ENCODE measurements at places on chromosomes 13 and 19.

DNA sequence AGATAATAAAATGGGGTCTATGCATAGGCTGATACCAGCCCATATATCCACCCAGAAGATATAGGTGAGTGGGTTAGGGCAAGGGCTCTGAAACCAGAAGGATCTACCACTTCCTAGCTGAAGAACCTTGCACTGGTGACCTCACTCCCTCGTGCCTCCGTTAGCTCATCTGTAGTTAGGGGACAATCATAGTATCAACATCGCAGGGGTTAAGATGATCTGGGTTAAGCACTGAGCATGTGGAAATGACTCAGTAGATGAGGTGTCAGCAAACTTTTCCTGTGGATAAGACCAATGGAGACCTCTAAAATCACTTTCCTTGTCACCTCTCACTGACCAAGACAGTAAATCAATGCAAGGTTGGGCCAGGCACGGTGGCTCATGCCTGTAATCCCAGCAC lies 30.5 kb downstream of the TNFSF14 start:
- peaks cover 11% of the 10 kb centered on the region for H3K4me1 ChIP-seq
- no peak overlapping the region for H3K27ac ChIP-seq
- H3K27me3 ChIP-seq = peaks cover 2% of the 10 kb centered on the region
- H3K36me3 ChIP-seq = no peaks in the 10 kb centered on the region

GRCh38 chr19:46503848-46504453 lies 8.3 kb upstream of the PNMA8B start:
- H3K4me3 ChIP-seq = no peak overlapping the region
- H3K27ac ChIP-seq = no peak overlapping the region
- no peaks in the 10 kb centered on the region for H3K36me3 ChIP-seq
- no peak for DNase-seq

DNA sequence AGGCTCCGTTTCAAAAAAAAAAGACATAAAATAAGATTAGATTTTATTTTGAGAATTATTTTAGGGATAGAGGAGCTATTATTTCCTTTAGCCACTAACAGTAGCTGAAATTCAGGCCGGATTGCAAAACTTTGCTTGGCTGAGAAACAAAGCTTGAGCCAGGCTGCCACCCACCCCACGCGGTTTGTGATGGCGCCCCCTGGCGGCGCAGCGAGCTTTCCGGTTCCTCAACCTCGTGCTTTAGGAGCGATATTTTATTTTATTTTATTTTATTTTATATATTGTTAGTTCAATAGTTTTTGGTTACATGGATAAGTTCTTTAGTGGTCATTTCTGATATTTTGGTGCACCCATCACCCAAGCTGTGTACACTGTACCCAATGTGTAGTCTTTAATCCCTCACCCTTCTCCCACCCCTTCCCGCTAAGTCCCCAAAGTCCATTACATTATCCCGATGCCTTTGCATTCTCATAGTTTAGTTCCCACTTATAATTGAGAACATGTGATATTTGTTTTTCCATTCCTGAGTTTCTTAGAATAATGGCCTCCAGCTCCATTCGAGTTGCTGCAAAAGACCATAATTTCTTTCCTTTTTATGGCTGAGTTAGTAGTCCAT lies 19.8 kb upstream of the CEACAM4 start:
- no peak overlapping the region for H3K4me3 ChIP-seq
- H3K27me3 ChIP-seq = peaks cover 8% of the 10 kb centered on the region

DNA sequence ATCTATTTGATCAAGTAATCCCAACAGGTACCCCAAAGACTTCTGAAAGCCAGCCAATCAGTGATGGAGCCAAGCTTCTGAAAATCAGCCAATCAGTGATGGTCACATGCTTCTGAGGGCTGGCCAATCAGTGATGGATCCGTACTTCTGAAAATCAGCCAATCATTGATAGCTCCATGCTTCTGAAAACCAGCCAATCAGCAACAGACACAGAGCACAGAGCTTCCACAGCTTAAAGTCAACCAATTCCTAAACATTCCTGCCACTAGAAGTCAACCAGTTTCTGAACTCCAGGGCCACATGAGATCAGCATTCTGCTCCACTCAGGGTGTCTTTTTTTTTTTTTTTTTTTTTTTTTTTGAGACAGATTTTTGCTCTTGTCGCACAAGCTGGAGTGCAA lies 8.2 kb upstream of the HSD17B14 start:
- no peaks in the 10 kb centered on the region for H3K36me3 ChIP-seq
- H3K4me1 ChIP-seq = no peaks in the 10 kb centered on the region
- no peaks in the 10 kb centered on the region for H3K27me3 ChIP-seq
- no peak overlapping the region for H3K27ac ChIP-seq

GRCh38 chr13:51885651-51886050 lies 23.9 kb downstream of the CCDC70 start:
- H3K27me3 ChIP-seq = no peaks in the 10 kb centered on the region
- no peak overlapping the region for H3K27ac ChIP-seq
- H3K36me3 ChIP-seq = no peaks in the 10 kb centered on the region
- no peak overlapping the region for H3K4me3 ChIP-seq
- no peak for DNase-seq

DNA sequence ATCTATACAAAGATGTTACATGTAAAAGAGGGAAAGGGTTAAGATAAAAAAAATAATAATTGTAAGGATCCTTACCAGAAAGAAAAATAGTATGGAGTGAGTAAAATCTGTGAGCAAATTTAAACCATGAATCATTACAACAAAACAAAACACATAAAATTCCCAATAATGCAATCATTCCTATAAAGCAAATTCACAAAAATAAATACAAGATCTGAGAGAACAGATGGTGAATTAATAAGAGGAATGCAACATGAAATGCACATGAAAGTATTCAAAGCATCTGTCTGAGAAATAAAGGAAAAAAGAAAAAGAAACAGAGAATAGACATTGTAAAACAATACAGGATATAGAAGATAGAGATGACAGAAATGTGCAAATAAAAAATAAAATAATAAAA lies 681.5 kb upstream of the KLHL1 start:
- H3K27ac ChIP-seq = no peak overlapping the region
- no peaks in the 10 kb centered on the region for H3K27me3 ChIP-seq
- H3K36me3 ChIP-seq = no peaks in the 10 kb centered on the region
- DNase-seq = no peak
- H3K4me3 ChIP-seq = no peak overlapping the region
- H3K4me1 ChIP-seq = no peaks in the 10 kb centered on the region

DNA sequence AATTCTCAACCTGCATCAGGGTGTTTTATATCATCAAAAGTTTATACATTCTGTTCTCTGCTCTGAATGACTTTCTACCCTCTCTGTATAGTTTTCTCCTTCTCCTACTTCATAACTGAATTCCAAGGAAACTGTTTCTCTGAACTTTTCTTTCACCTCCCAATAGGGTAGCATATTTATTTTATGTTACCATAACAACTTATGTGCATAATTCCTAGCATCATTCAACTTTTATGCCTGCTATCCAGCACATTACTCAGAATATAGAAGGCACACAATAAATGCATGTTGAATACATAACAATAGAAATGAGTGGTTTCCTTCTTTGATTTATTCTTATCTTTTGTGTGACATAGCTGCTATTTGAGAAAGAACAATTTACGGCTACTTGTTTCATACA lies 2385.0 kb downstream of the PCDH9 start:
- H3K27ac ChIP-seq = no peak overlapping the region
- no peaks in the 10 kb centered on the region for H3K4me1 ChIP-seq
- no peaks in the 10 kb centered on the region for H3K36me3 ChIP-seq
- DNase-seq = no peak
- no peak overlapping the region for H3K4me3 ChIP-seq

- peaks cover 45% of the 10 kb centered on the region for H3K36me3 ChIP-seq
- H3K27me3 ChIP-seq = no peaks in the 10 kb centered on the region
- H3K4me3 ChIP-seq = no peak overlapping the region
- H3K27ac ChIP-seq = no peak overlapping the region
- DNase-seq = no peak
Observed at GRCh38 chr13:113219256-113219940, 10.0 kb downstream of the CUL4A start.

DNA sequence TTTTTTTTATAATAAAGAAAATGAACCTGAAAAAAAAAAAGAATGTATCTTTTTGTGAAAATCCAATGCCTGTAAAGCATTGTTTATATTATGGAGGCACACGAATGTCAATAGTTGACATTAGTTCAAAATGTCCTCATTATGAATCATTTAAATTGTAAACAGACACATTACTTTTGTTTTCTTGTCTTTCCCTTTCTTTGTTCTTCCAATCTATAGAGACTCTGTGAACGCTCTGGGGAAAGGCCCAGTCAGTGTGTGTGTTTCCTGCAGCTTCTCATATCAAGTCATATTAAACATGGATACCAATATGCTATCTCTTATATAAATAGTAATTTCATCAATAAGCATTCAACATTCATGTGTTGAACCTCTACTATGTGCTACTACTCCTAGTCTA lies 193.1 kb downstream of the KCTD12 start:
- no peak overlapping the region for H3K4me3 ChIP-seq
- H3K27ac ChIP-seq = no peak overlapping the region
- no peak for DNase-seq
- no peaks in the 10 kb centered on the region for H3K27me3 ChIP-seq

- H3K36me3 ChIP-seq = peaks cover 12% of the 10 kb centered on the region
- H3K4me1 ChIP-seq = peaks cover 12% of the 10 kb centered on the region
- H3K27ac ChIP-seq = peak overlapping the region; percentile 91
- DNase-seq = no peak
- H3K4me3 ChIP-seq = peak overlapping the region; percentile 99
Observed at GRCh38 chr13:41061914-41062837, 867 bp downstream of the WBP4 start.

DNA sequence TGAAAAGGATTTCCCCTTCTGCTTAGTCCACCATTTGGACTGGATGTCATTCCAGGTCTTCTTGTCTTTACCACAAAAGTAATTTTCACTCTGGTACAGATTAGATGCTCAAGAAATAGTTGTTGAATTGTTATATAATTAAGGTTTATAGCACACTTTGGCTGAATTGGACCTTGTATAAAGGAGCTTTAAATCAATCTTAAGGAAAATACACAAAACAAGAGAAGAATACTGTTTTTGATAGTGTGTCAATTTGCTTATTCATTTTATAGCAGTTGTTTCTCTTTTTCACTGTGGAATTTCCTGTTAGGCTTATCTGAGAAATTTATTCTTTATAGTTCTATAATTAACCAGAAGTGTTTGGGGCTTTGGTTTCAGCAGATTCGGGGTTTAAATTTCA lies 62.7 kb upstream of the TDRD3 start:
- H3K27me3 ChIP-seq = no peaks in the 10 kb centered on the region
- H3K36me3 ChIP-seq = no peaks in the 10 kb centered on the region

DNA sequence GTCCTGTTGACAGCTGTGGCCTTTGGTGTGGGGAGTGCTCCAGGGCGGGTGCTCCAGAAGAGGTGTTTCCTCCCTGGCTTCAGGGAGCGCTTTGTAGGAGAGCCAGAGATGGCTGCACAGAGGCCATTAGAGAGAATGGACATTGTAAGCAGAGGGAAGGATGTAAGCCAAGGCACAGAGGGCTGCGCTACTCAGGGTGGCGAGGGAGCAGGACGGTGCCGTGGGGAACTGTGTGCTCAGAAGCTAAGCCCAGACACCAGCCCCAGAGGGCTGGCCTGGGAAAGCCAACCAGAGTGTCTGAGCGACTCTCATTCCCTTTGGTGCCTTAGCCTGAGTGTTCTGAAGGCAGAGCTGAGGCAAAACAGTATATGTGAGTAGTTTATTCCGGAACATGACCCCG lies 92.2 kb downstream of the TSHZ3 start:
- H3K27ac ChIP-seq = no peak overlapping the region
- H3K36me3 ChIP-seq = no peaks in the 10 kb centered on the region
- H3K4me1 ChIP-seq = no peaks in the 10 kb centered on the region

- no peak overlapping the region for H3K4me3 ChIP-seq
- H3K27ac ChIP-seq = no peak overlapping the region
- DNase-seq = no peak
- no peaks in the 10 kb centered on the region for H3K27me3 ChIP-seq
- H3K4me1 ChIP-seq = no peaks in the 10 kb centered on the region
Observed at GRCh38 chr13:32976912-32977311, 39.3 kb upstream of the KL start.

DNA sequence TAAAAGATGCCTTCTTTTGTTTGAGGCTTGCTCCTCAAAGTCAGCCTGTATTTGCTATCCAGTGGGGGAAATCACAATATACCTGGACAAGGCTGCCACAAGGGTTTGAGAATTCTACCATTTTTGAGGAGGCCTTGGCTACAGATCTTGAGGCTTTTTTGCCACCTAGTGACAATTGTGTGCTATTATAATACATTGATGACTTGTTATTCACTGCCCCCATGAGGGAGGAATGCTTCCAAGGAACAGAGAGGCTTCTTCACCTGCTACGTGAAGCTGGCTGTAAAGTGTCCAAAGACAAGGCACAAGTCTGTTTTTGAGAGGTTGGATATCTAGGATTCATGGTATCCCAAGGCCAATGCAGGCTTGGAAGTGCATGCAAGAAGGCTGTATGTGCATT lies 72.5 kb downstream of the ZNF708 start:
- no peaks in the 10 kb centered on the region for H3K4me1 ChIP-seq
- H3K36me3 ChIP-seq = no peaks in the 10 kb centered on the region
- H3K27ac ChIP-seq = no peak overlapping the region
- no peak overlapping the region for H3K4me3 ChIP-seq
- DNase-seq = no peak

DNA sequence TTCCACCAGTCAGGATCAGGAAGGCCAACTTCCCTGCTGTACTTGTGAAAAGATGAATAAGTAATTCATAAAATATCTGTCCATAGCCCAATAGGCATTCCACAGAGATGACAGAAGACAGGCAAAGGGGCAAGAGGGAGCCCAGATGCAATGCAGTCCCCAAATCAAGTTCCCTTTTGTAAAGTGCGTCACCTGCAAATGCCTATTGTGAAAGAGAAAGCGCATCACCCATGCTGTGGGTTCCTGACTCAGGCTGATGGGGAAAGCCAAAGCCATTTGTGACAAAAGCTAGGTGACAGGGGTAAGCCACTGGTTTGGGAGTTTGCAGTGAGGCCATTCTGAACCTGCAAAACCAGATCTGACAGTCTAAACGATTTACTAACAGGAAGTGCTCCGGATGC lies 157.5 kb upstream of the ZNF536 start:
- no peaks in the 10 kb centered on the region for H3K27me3 ChIP-seq
- no peak overlapping the region for H3K27ac ChIP-seq
- no peak for DNase-seq
- H3K4me3 ChIP-seq = no peak overlapping the region

DNA sequence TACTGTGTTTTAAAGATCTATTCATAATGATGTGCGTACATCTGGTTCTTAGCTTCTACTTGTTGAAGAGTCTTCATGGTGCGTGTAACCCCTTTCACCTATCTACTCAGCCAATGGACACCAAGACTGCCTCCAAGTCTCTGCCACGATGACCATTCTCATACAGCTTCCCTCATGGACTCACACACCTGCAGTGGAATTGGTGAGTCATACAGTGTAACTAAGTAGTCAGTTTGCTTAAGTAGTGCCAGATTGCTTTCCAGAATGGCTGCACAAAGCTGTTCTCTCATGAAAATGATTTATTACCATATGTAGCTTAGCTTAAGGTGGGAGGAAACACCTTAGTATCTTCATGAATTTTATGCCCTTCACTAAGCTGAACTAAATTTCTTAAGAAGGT lies 112.3 kb downstream of the AKAP11 start:
- H3K27me3 ChIP-seq = no peaks in the 10 kb centered on the region
- peaks cover 20% of the 10 kb centered on the region for H3K4me1 ChIP-seq
- no peak overlapping the region for H3K27ac ChIP-seq

GRCh38 chr19:1270854-1271527 lies 1.9 kb downstream of the CIRBP start:
- no peak overlapping the region for H3K4me3 ChIP-seq
- peaks cover 58% of the 10 kb centered on the region for H3K4me1 ChIP-seq
- peak overlapping the region; percentile 88 for H3K27ac ChIP-seq

- peak within 1 kb of the TSS; percentile 72 for H3K4me3 ChIP-seq
- no peaks in the 10 kb centered on the region for H3K27me3 ChIP-seq
- peak; percentile 99 for DNase-seq
- no peaks in the 10 kb centered on the region for H3K36me3 ChIP-seq
Observed at GRCh38 chr19:51108066-51108804, at the start of gene CTU1. CTU1 (minus strand) TSS chr19:51108409; CDS start chr19:51104569, 3,840 bp downstream.
